ENCODE measurements at places on chromosomes 5 and 9.

DNA sequence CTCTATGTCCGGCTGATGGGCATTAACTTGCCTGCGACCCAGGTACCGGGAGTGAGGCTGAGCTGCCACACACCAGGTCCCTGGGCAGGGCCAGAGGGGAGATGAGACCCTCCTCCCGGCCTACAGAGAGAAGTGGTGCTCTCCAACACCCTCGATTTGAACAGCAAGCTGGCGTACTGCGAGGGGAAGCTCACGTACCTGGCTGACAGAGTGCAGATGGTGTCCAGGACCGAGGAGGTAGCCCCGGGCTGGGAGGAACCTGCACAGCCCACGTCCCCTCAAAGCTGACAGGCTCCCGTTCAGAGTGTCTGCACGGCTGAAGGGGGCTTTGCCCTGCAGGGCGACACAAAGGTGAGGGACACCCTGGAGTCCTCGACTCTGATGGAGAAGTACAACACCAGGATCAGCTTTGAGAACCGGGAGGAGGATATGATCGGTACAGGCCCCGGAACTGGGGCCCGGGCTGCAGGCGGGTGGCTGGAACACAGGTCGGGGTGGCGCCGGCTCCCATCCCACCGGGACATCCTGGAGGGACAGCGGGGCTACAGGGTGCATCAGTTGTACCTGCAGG is 1.0 kb upstream of the RABL6 start:
- no peak for DNase-seq

DNA sequence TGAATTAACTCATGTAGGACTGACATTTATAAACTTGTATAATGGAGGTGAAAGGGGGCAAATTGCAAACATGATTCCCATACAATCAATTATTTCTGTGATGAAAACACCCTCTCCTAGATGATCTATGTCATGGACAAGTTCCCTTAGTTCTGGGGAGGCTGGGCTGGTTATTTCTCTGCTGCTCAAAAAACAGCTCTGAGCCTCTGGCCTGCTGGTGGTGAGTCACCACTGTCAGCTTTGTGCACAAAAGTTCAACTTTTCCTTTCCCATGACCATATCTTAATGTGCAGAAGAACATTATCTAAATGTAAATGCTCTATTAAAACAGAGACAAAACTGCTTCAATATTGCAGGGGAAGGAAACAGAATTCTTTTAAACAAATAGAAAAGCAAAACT is 85.0 kb downstream of the HMHB1 start:
- DNase-seq, result no peak

DNA sequence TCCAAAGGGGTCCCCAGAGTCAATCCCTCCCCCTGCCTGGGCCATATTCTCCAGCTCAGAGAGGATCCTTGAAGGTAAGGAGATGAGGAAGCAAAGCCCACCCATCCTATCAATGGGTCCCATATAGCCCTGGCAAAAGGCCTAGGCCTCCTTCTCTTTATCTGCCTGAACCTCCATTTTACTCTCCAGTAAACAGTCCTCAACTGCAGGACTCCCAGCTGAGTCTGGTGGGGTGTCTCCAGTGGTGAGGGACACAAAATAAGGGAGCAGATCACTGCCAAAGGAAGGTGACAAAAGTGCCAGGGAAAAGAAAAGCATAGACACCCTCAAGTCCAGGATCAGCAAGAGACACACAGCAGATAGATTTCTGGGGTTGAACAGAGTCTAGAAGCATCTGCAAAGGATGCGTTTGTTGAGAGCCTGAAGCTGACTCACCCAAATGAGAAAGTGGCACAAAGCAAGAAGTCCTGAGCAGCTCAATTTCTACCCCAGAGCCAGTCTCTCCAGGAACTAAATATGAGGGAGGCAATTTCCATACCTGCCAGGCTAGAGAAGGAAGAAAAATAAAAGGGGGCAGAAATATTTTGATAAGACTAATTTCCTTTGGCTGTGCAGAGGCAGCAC is 2.7 kb upstream of the EBF1 start:
- no peak for DNase-seq

- DNase-seq, result no peak
Observed at GRCh38 chr5:151095341-151096000, 14.6 kb upstream of the TNIP1 start.

DNA sequence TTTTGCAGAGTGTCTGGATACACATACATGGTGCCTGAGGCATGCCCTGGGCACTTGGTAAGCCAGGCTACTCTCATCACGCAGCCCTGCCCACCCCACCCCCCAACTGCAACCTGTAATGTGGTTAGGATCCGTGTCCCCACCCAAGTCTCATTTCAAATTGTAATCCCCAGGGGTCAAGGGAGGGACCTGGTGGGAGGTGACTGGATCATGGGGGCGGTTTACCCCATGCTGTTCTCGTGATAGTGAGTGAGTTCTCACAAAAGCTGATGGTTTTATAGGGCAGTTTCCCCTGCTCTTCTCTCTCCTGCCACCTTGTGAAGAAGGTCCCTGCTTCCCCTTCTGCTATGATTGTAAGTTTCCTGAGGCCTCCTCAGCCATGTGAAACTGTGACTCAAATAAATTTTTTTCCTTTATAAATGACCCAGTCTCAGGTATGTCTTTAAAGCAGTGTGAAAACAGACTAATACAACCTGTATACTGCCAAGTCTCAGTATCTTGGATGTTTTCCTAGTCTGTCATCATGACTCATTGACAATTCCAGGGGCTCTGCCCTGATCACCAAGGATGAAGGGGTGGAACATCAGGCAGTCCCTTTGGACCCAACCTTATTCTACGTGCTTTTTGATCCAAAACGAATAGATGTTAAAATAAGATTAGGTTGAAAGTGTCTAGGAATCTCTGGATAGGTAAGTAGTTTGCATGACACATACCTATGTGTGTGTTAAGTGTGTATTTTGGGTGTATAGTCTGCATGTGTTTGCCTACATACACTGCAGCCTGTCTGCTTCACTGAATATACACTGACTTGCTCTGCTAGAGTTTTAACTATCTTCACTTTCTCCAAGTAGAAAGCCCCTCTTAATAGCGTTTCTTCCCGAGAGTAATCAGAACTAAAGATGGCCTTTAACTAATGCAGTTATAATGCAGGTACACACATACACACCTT is 293.8 kb downstream of the SLIT3 start:
- no peak for DNase-seq

GRCh38 chr9:126317513-126317912 is 9.1 kb upstream of the MVB12B start:
- DNase-seq, result no peak

DNA sequence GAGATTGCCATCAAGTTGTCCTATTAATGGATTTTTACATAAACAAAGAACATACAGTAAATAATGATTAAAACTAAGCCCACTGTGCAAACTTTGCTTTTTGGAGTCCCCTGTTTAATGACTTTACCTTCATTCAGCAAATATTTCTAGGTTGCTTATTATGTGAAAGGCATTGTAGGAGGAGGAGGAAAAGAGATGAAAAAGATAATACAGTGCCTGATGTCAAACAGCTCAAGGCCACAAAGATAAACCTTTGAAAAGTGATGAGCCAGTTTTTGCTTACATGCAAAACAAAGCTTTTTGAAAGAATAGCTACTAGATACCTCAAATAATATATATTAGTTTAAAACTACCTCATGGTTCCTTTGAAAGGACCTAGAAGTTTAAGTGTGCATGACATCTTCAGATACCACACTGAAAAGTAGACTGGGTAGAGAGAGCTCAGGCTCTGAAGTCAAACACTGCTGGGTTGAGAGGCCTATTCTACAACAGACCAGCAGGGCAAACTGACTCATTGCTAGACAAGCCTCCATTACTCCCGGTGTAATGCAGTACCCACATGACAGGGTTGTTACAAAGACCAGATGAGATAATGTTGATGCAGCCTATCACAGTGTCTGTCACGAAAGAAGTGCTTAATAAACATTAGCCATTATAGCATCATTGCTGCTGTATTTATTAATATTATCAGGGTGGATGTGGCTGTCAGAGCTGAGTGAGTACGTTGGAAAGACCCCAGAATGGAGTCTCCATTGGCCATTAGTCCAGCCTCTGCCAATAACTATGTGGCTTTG is 11.8 kb downstream of the DEPDC1B start:
- no peak for DNase-seq

- DNase-seq, result no peak
Observed at GRCh38 chr5:88109818-88110217, 158.8 kb downstream of the TMEM161B start.

DNA sequence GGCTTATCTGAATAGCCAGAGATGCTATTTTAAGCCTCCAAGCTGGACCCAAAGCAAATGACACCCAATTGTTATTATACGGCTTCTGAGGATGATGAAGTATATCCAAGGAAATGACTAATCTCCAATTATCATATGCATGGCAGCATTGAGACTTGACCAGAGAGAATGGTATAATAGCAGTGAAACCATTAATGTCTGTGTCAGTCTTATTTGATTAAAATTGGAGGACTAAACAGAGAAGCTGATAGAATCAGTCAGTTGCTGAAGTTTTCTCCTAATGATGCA is 200.5 kb downstream of the EFNA5 start:
- no peak for DNase-seq

DNA sequence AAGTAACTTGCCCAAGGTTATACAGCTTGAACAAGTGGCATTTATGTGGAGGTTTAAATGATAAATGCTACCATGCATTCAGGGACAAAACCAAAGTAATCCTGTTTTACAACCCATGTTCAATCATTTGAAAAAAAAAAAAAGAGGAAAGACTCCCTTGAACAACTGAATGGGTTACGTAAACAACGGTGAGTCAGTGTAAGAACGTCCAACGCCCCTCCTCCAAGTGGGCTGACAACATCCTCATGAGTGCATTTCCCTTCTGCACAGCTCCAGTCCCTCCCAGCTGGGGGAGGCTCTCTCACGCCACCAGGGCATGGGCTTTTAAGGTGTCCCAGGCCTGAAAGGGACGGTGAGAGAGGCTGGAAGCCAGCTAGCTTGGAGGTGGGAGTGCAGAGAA is 90.0 kb downstream of the PRRT1B start:
- no peak for DNase-seq

DNA sequence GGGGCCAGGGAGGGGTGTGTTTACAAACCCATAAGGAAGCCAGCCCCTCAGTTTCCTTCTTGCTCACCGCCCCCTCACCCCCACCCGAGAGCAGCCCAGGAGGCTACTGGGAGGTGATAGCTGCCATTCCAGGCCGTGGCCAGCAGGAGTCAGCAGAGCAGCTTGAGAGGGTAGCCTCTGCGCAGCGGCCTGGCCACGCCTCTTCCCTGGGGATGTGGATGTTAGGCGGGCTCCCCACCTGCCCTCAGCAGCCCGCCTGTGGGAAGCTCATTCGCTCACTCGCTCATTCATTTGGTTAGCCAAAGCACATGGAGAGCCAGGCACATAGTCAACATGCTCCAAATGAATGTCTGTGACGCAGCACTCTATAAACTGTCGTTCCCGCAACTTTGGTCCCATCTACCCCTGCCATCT is 6.1 kb upstream of the DPM2 start:
- DNase-seq, result peak; percentile 81

GRCh38 chr9:121285835-121286687 is 18.1 kb downstream of the GSN start:
- no peak for DNase-seq

- no peak for DNase-seq
Observed at GRCh38 chr9:70610287-70610644, 195.8 kb upstream of the KLF9 start.

DNA sequence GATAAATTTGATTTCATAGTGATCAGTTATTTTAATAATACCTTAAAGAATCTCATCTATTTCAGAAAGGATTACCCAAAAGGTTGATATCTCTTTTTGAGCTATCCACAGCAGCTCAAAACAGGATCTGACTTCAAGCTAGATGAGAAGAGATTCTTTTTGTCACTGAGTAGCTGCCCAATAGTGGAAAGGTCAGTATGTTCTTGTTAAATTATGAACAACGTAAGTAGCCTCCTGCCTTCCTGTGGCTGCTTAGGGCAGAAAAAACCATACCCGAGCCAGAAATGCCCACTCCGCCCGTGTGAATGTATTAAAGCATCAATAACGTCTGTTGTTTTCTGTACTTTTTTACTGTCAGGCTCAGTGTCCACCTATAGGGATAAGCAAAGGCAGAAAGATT is 51.3 kb upstream of the PRUNE2 start:
- no peak for DNase-seq

GRCh38 chr5:67178085-67178484 is 18.5 kb downstream of the CD180 start:
- peak; percentile 1 for DNase-seq

DNA sequence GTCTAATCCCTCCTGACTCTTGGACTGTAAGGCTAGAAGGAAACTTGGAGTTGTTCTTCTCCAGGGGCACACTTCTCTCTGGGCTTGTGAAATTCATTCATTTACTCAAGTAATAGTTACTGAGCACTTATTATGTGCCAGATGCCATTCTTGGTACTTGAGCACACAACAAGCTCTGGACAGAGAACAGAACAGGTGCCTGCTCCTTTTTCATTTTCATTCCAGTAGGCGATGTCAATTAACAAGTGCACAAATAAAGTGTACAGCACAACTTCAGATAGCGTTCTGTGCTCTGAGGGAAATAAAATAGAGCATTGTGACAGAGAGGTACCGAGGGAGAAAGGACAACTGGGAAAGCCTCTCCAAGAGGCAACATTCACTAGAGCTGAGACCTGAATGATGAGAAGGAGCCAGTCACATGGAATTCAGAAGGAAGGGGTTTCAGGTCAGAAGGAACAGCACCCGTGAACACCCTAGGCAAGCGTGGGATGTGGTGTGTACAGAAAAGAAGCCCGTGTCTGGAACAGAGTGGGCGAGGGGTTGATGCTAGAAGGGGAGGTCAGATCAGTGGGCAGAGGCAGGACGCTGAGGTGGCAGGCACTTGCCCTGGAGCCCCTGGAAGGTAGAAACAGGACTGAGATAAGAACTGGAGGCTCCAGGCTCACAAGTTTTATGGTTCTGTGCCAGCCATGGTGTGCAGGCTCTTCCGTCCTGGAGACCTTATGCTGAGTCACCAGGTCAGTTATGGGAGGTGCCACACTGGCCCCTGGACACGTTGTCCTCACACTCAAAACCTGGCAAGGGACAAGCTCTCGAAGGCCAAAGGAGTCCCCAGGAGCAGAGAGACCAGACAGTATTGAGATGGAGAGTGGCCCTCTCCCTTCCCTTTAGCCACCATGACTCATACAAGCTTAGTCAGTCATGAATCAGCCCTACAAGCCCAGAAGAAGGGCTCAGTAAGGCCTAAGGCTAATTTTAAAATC is 7.2 kb upstream of the ABLIM3 start:
- no peak for DNase-seq

GRCh38 chr9:126307322-126308061 is 19.1 kb upstream of the MVB12B start:
- DNase-seq, result peak; percentile 23

DNA sequence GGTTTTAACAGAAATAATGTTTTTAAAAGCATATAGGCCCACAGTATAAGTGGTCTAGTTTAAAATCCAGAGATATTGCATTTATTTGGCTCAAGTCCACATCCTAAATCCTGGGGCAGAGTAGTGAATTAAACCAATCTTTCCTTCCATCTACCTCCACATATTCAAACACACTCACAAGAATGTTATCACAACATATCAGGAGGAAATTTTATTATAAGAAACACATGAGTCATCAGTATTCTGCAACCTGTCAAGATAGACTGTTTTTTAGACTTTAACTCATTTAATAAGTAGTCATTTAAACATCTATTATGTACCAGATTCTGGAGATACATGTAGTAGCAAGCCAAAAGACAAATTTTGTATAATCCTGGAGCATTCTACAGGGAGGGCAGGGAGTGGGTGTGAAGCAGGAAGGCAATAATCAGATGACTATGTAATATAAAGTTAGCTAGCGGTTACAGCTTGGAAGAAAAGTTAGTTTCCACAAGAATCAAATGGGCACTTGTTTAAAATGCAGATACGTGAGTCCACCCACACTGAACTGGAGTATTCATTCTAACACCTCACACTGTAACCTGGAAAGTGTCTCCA is 187.3 kb upstream of the PIK3R1 start:
- DNase-seq, result no peak

GRCh38 chr9:131100445-131100844 is 4.1 kb downstream of the AIF1L start:
- no peak for DNase-seq
